ENCODE measurements at places on chromosomes 6 and 20. TPM values are rescaled to one million over a fixed set of nuclear protein-coding genes. Genes with fewer than 3 reads are reported as not detected.

Gene TENT5A
- 4.3 TPM for total RNA-seq

Gene FLOT1
- 182 TPM for total RNA-seq

GRCh38 chr6:117396228-117396627 is 29.5 kb downstream of the ROS1 start:
- DNase-seq = no peak

DNA sequence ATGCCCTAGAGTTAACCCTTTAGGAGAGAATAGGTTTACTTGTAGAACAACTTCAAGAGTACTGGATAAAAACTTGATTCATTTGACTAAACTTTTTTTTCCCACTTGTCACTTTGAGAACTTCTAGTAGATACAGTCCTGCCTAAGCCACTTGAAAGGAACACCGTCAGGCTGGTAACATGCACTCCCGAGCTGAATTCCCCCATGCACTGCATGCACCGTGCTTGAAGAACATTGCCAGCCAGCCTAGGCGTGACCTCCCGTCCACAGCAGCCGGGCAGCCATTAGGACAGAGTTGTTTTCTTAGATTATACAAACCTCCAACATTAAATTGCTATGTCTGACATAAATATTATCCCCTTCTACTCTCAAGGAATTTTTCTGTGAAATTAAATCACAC is 52.6 kb downstream of the SMLR1 start:
- no peak for DNase-seq

GRCh38 chr6:107750176-107750797 is 73.8 kb downstream of the SCML4 start:
- no peak for DNase-seq

Gene PAK5
- not detected for total RNA-seq

GRCh38 chr6:138026342-138026741 is 80.9 kb downstream of the PERP start:
- DNase-seq = no peak

DNA sequence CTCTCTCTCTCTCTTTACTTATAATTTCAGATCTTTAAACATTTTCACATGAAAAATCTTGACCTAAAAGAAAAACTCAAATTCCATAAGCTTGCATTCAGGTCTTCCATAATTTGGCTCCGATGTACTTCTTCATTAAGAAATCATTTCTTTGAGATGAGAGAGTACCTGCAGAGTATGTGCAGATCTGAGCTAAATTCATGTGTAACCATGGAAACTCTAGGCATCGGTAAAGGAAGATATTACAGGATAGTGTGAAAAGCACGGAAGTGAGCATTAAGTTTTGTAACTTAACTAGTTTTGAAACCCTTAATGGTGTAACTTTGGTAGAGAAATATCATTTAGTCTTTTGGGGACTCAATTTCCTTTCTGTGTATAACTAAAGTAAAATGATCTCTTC is 295.9 kb upstream of the SOX4 start:
- no peak for DNase-seq

Gene TEAD3
- 23.0 TPM for total RNA-seq

- DNase-seq = no peak
Observed at GRCh38 chr6:162179196-162179951, 548.2 kb downstream of the PRKN start.
